Left forelimb (tissue), 1 donor: ENCODE measurements at places on chromosomes 5 and 9.

DNA sequence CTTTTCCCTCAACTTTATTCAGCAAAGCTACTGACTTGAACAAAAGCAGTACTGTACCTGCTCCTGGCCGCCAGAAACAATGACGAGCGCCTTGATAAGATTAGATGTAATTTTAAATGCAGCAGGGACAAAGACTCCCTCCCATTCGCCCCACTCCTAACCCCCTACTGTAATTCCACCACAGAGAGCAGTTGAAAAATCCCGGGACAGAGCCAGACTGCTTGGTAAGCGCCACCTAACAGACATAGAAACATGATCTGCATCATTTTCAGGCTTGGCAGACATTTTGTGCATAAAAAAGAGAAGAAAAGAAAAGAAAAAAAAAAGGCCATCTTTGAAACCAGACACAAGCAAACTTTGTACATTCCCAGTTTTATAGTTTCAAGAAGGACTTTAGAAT is 81.9 kb downstream of the ISL1 start:
- no peak for DNase-seq

GRCh38 chr5:53249529-53250200 is 140.1 kb upstream of the MOCS2 start:
- DNase-seq, result no peak

DNA sequence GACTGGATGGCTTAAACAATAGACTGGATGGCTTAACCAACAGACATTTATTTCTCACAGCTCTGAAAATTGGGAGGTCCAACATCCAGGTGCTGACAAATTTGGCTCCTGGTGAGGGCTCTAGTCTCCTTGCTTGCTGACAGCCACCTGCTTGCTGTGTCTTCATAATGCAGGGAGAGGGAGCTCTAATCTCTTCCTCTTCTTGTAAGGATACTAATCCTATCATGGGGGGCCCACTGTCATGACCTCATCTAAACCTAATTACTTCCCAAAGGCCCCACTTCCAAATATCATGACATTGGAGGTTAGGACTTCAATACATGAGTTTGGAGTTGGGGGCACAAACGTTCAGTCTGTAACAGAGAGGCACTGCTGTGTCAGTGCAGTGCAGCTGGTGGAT is 26.4 kb downstream of the FOXD1 start:
- no peak for DNase-seq

- no peak for DNase-seq
These were observed 59.3 kb downstream of the SLC46A2 start for GRCh38 chr9:112831281-112831851.
